ENCODE measurements at places on chromosomes 3 and 15.

GRCh38 chr3:81393251-81393650, 368.2 kb downstream of the GBE1 start:
- DNase-seq: no peak

DNA sequence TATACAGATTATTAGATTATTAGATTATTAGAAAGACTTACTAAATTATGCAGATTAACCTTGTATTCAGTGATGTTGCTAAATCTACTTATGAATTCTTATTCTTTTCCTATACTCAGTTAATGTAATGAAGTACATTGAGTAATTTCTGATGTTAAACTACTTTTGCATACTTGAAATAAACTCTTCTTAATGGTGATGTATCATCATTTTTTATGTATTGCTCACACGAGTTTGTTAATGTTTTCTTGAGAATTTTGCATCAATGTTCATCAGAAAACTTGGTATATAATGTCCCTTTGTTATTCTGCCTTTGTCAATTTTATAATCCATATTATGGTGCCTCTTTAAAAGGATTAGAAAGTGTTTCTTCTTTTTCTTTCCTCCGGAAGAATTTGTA, 163.2 kb upstream of the COL8A1 start:
- DNase-seq: no peak

DNA sequence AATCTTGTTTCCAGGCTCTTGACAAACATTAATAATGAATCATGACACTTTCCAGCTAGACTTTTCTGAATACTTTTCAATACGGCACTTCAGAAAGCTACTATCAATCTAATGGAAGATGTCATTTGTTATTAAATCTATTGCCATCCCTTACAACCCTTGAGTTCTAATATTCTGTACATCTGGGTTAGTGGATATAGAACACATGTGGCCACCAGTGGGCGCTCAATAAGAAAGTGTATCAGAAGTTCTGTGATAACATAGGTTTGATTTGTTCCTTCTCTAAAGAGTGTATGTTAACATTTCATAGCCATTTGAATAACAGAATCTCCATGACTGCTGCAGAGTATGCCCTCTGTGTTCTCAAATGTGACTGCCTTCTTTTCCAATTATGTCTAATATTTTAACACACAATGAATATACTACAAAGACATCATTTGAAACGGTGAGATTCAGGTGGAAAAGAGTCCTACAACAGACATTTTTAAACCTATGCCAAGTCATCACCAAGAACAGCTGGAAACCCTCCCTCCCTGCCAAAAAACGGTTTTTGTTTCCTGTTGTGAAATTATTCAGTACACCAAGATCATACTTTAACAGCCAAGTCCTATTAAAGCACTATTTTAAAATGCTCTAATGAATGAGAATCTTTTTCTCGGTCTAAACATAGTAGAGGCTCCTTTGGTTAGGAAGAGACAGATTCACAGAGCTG, 22.2 kb downstream of the ALDH1A2 start:
- DNase-seq: peak; percentile 9

DNA sequence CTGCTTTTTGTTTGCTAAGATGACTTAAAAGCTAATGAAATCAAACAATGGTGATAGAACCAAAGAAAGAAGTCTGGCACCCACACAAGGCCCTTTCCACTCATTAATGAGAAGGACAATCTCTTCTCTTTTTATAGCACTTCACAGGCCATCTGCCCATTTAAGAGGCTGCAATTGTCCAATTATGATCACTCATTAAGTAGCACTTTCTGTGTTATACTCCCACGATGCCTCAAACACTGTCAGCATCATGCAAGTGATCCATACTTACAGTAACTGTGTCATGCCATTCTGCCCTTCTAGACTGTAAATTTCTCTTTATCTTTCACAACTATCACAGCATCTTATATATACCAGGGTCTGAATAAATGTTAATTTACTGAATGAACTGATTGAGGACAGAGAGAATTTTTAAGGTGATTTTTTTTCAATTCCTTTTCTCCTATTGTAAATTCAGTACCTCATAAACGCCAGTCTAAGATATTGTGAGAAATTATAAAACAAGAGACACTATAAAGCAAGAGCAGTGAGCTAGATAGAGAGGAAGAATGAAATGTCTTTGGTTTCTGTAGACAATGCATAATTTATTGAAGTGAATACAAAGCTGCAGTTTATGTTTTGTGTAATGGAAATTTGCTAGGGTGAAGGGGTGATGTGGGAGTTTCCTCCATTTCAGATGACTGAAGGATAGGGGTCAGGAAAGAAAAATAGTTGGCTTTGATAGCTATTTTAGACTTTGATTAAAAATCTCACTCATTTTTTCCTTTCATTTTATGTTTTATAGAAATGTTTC, 17.3 kb downstream of the CD200 start:
- no peak for DNase-seq

DNA sequence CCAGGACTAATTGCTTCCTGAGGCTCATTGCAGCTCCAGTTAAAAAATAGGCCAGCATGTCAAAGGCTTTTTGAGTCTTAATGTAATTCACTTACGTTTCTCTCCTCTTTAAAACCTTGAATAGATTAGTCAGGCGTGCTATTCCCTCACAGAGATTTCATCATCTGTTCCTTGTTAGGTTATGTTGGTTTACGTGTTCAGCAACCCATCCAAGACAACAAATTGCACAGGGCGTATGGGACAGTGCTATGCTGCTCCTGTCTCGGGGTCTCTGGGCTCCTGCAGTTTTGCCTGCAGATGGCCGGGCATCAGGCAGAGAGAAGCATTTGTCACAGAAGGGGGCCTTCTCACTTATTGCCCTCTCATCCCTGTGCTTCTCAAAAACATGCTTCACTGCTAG, 117.1 kb downstream of the CHDH start:
- DNase-seq: no peak

DNA sequence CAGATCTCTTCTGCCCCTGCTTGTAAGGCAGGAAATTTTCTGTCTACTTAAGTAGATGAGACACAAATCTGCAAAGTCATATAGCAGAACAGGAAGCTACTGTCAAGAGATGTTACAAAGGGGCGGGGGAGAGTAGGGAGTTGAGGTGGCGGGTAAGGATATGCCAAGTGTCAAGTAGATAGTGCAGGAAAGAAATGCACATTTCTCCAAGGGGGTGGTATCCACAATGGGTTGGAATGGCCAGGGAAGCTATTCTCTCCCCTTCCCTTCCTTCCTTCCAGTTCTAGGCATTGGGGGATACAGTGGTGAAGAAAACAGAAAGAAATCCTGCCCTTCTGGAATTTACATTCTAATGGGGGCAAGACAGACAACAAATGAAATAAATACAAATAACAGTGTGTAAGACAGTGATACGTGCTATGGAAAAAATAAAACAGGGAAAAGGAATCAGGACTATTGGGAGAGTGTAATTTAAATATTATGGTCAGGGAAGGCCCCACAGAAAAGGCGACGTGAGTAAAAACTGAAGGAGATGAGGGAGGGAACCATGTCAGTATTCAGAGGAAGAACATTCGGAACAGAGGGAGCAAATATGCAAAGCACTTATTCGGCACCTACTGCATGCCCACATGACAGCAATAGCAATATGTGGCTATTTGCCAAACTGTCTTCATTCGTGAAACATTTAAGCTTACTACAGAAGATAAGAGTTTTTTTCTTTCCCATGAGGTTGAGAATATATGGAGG, 42.8 kb upstream of the RNU6-1 start:
- DNase-seq: no peak

DNA sequence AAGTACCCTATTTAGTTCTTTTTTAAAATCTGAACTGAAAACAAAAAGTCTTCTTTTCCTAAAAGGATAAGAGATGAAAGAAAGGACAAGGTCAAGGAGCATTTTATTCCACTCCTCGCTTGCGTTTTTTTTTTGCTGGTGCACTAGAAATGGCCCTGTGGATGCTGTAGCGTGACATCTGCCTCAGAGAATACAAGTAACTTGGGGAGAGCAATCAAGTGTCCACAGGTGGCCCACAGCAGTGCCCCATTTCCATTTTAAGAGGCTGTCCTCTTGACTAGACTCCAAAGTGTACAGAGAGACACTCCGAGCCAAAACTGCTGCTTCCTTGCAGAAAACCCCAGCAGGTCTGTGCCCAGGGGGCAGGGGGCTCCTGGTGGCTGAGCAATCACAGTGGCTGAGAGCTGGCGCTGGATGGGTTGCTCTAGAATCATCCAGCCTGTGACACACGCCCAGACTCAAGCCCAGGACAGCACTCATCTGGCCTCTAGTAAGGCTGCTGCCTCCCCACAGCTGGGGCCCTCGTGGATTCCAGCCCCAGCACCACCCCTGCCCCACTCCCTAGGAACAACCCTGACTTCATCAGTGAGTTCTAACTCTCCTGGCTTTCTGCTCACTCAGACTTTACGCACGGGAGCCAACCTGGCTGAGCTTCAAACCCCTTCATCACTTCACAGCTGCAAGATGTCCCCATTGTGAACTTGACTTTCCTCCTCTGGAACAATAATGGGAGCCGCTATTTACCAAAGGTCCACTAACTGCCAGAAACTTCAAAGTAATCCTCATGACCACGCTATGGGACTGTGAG, 71.1 kb upstream of the SPATA12 start:
- DNase-seq: no peak

DNA sequence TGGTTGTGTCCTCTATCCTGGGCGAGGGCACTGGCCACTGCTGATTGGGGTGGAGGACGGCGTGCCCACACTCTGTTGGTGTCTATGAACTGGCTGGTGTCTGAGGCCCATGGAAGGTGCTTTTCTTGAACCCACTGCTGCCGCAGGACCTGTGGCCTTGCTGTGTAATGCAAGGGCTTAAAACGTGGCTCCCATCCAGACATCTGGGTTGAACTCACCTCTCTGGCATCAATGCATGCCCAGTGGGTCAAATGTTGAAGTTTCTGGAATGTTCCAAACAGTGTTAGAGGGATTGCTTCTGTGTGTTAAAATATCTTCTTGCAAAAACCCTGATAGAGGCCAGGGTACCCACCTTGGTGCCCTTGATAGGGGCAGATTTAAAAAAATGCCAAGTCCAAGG, 42.6 kb downstream of the FAM3D start:
- no peak for DNase-seq

DNA sequence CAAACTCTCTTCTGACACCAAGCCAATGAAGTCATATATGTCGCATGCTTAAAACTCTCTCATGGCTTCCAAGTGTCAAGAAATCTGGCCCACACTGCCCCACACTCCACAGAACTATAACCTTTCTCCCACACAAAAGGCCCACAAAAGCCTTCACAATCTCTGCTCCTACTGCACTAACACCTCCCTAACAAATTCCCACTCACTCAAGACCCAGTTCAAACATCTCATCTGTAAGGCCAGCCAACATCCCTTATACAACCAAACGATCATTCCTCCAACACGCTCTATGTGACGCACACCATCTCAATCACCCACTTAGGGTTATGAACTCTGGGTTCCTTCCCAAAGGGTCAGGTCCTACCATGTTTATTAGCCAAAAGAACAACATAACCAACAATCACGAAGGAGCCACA, 13.5 kb downstream of the TBC1D2B start:
- no peak for DNase-seq

GRCh38 chr3:168581771-168582225, 486.1 kb upstream of the GOLIM4 start:
- no peak for DNase-seq

DNA sequence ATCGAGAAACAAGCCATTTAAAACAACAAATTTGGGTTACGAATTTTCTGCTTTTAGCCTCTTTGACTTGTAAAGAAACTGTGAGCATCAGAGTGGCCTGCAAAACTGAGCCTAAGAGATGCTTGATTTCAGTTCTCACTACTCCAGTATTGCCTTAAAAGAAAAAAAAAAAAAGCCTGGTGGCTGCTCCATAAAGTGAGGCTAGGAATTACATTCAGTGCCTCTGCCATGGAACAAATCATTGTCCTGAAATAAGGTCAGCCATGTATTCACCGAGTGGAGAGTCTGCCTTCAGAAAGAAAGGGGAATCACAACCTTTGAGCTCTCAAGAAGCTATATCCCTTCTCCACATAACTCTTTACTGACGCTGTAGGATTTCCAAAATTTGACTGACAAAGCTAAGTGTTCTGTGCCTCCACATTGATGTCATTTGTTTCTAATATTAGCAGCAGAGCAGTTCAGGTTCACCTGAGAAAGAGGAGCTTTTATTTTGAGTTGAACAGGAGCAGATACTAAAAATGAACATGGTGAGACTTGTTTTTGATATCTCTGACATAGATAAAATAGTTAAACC, 137.3 kb downstream of the SSR3 start:
- no peak for DNase-seq

GRCh38 chr15:66927201-66928077, 138.0 kb upstream of the SMAD3 start:
- DNase-seq: no peak

GRCh38 chr15:31752065-31752762, 278.1 kb upstream of the CHRNA7 start:
- no peak for DNase-seq

DNA sequence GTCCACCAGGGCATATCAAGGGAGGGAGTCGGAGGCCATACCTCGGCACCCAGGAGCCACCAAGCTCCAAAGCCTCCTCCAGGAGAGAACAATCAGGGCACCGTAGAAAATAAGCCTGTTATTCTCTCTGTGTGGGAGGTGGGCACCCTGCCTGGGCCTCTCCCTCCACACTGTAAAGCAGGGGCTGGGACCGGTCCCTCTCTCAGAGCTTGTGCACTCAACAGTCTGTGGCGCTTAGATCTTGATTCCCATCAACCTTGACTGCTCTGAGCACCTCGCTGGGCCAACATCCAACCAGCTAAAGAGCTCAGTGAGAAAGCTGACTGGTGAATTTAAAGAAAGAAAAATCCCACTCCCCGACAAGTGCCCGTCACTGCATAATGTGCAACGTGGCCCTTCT, 53.0 kb downstream of the PCSK6 start:
- no peak for DNase-seq

GRCh38 chr3:43181202-43181821, 75.4 kb upstream of the POMGNT2 start:
- no peak for DNase-seq

- no peak for DNase-seq
Observed at GRCh38 chr15:28014623-28015200, 84.4 kb downstream of the OCA2 start.

DNA sequence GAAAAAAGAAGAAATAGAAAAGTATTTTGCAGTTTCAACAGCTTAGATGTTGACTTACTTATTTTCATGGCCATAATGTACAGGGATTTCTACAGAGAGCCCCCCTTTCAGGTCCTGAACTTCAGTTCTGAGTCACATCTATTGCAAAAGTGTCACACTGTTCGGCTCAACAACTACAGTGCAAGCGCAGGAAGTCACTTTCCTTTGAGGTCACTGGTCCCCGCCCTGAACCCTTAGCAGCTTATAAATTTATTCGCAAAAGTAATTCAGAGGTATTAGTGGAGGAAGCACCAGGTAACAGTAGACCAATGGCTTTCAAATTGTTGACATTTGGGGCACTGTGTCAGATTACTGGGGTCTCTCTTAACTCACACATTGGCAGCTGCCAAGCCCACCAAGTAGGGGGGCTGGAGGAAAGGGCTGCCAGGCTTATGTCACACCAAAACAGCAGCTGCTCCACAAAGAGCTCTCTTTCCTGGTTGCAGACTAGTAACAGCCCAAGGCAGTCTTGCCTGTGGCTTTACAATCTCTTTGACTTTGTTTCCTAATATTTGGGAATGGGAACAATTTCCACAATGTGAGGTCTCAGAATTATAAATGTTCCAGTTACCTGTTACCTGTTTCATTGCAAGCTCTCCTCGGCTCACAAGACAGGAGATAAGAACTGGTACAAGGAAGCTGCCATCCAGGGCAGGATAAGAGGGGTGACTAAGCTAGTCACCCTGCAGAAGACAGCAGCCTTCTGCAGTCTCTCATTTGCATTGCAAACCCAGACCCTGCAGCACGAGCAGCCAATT, 130.2 kb upstream of the STRIT1 start:
- DNase-seq: no peak

Data from DMS 273 treated with DMSO at 0.1 percent for 48 hours (cell line).